ENCODE measurements at places on chromosomes 4 and X. TPM values are rescaled to one million over a fixed set of nuclear protein-coding genes. Genes with fewer than 3 reads are reported as not detected.
A peak's percentile ranks its signal among the peaks of the same experiment; 100 is the strongest.

- DNase-seq, result no peak
Measured at GRCh38 chr4:30828264-30828926, 108.2 kb downstream of the PCDH7 start.

GRCh38 chr4:176383273-176384077, 63.7 kb downstream of the SPCS3 start:
- no peak for DNase-seq

DNA sequence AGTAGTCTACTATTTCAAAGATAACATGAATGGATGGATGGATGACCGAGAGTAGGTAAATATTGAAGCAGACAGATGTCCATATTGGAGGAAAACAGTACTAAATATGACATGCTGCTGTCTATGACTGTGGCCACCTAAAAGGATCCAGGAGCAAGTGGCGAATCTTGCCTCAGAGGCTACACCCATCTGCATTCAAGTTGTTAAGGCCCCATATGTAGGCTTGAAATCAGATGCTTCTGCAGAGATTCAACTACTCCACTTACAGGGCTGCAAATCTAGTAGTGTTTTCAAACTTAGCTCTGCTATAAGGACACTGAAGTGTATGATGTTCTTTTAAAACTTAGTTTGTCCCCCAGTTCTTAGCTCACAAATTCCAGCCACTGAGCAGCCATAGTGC, 28.9 kb downstream of the SEPSECS start:
- DNase-seq, result no peak

DNA sequence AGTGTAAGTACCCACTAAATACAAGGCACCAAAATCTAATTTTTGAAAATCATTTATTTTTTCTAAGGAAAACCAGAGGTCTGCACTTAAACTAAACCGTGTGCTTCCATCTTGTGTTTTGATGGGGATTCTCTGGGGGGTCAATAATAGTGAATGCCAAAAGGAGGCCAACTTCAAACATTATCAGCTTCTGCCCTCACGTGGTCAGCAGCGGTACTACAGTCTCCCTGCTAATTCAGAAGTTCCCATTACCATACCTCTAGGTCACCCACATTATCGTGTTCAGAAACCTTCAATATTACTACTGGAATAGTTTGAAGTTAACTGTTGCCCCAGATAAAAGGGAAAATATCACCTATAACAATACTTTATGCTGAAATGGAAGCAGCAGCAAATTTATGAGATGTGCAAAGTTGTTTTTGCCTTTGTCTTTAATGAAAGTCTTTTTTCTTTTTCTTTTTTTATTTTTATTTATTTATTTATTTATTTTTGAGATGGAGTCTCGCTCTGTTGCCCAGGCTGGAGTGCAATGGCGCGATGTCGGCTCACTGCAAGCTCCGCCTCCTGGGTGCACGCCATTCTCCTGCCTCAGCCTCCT, 17.3 kb downstream of the CTPS2 start:
- peak; percentile 54 for DNase-seq

GRCh38 chr4:119233750-119234149, 21.2 kb downstream of the USP53 start:
- DNase-seq, result peak; percentile 38

- DNase-seq, result peak; percentile 33
Measured at GRCh38 chr4:185211035-185211434, 1.6 kb downstream of the SNX25 start.

GRCh38 chr4:168646001-168646768, 149.3 kb downstream of the PALLD start:
- DNase-seq, result no peak

- DNase-seq, result no peak
Measured at GRCh38 chr4:133668061-133668851, 519.2 kb downstream of the PCDH10 start.

DNA sequence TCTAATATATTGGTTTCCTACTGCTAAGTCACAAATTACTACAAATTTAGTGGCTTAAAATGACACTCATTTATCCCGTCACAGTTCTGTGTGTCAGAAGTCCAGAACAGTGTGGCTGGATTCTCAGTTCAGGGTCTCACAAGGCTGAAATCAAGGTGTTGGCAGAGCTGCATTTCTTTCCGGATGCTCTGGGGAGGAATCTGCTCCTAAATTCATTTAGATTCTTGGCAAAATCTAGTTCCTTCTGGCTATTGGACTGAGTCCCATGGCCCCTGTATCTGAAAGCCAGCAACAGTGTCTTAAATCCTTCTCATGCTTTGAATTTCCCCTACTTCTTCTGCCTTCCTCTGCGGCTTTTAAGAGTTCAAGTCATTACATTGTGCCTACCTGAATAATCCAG, 103.1 kb upstream of the BMP3 start:
- DNase-seq, result no peak

DNA sequence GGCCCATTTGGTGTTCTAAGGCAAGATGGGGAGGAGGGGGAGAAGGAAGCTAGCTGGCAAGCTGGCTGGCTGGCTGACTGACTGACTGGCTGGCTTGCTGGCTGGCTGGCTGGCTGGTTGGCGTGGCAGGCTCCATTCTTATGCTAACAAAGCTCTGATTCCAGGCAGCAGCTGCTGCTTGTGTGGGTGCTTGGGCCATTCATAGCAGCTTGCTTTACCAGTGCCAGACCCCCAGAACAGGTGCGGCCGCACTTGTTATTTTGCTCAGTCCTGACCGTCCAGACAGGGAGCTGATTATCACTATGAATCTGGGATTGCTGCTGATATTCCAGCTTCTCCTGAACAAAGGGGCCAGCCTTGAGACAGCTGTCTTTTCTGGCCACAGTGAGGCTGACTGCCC, 131.2 kb upstream of the PAK3 start:
- no peak for DNase-seq

DNA sequence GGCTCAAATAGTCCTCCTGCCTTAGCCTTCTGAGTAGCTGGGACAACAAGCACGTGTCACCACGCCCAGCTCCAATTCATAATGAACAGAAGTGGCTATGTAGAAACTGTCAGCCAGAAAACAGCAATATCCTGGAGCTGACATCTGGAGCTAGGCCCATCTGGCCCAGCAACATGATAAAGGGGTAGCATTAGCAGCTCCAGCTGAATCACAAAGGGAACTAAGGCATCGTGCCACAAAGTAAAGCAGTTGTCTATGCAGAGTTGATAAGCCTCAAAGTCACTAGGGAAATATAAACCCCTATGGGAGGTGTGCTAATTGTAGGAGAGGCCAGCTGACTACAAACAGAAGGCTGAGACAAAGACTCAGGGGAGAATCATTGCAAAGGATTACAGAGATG, 270.5 kb upstream of the GPC4 start:
- DNase-seq, result no peak

- DNase-seq, result no peak
Measured at GRCh38 chr4:15040916-15041463, 38.7 kb downstream of the CPEB2 start.

GRCh38 chrX:38841750-38842149, 40.5 kb downstream of the MID1IP1 start:
- no peak for DNase-seq

GRCh38 chrX:29067351-29067750, 480.1 kb downstream of the IL1RAPL1 start:
- no peak for DNase-seq

DNA sequence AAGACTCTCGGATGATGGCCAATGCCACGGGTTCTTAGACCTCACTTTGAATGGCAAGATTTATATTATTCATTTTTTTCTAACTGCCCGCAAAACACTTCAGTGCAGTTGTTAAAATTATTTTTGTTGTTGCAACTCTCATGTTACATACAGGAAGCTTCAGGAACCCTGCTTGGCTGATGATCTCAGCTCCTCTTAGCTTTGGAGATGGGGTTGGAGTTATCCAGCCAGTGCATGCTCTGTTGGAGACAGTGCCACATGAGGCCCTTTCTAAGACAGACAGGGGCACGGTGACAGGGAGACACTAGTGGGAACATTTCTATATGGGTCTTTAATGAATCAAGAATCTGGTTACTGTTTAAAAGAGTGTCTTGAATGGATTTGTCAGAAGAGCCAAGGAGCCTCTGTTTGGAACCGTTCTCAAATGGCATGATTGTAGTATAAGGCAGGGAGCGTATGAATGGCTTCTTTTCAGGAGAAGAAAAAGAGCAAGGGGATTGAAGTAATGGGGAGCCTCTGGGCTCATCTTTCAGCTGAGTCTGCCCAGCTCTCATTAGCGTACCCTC, 61.9 kb upstream of the ENPP6 start:
- no peak for DNase-seq

DNA sequence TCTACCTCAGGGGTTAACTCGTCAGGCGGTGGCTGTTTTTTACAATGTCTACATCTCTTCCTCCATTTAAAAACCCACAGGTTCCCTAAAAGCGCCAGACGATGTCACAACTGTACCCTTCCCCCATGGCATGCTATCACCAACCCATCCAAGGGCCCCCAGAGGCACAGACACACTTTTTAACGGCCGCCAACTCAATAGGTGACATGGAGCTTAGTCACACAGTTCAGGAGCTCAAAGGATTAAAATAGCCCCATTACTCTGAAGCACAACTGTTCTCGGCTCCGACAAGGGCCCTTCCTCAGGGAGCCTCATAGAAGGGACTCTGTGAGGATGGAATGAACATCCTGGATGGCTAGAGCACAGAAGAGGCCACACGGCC, 12.4 kb downstream of the SH3KBP1 start:
- DNase-seq, result no peak

DNA sequence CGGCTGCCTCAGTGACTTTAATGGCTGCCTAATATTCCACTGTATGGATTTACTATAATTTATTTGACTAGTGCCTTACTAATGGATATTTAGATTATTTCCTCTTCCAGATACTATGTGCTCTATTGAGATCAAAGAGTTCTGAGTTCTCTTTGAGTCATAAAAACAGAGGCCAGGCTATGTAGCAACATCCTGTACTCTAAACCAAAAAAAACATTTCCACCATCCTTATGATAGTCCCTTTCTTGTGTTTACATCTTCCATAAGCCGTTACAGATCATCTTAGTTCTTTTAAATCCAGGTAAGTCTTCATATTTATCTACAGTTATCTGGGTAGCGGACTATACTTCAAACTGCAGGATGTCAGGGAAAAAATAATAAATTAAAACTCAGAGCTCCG, 56.6 kb upstream of the TMEM184C start:
- DNase-seq, result no peak

DNA sequence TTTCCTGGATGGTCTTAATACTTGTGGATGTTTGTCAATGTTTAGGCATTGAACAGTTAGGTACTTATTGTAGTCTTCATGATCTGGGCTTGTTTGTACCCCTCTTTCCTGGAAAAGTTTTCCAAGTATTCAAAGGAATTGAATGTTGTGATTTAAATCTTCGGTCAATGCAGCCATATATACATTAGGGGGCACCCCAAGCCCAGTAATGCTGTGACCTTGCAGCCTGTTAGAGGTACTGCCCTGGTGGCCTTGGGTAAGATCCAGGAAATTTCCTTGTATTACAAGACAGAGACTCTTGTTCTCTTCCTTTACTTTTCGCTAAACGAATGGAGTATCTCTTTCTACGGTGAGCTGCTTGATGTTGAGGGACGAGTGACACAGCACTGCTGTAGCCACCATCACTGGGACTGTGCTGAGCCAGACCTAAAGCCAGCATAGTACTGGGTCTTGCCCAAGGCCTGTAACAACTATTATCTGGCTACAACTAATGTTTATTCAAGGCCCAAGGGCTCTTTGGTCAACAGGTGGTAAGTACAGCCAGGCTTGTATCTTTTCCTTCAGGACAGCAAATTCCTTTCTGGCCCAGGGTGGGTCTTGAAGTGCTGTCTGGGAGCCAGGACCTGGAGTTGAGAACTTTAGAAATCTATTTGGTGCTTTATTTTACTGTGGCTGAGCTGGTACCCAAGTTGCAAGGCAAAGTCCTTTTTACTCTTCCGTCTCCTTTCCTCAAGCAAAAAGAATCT, 118.3 kb upstream of the ATOH1 start:
- no peak for DNase-seq

- DNase-seq, result no peak
Measured at GRCh38 chr4:145048817-145049216, 49.2 kb downstream of the ANAPC10 start.

DNA sequence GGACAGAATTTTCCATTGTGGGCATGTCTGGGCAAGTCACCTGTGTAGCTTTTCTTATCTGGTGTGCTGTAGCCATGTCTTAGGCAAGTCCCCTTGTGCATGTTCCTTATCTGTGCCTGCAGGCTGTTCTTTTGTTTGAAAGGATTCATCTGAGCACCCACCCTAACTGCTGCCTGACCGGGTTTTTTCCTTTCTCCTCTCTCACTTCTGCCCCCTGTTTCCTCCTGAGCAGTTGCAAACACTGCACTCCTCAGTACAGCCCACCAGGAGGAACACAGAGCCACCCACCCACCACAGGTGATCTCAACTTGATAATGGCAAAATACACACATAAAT, 29.2 kb upstream of the IL9R start:
- DNase-seq, result no peak

DNA sequence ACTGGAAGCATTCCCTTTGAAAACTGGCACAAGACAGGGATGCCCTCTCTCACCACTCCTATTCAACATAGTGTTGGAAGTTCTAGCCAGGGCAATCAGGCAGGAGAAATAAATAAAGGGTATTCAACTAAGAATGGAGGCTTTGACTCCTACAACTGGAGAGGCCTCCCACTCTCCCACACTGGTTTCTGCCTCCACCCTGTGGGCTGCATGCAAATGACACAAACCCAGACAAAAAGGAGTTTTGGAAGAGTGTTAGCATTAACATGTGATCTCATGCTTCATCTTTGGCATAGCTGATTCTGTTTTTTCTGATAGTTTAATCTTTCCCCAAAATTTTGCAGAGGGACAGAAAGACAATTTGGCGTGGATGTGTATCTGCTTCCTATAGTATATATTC, 80.8 kb upstream of the IQCM start:
- no peak for DNase-seq

Gene USO1
- total RNA-seq, result 54.6 TPM

Gene ADRA2C
- 0.21 TPM for total RNA-seq

Gene CHRDL1
- total RNA-seq, result not detected

Gene PF4V1
- not detected for total RNA-seq

Gene SUPT20HL2
- not detected for total RNA-seq

Gene HNRNPDL
- 425 TPM for total RNA-seq

Gene RTL3
- total RNA-seq, result not detected

Gene PDE6B
- total RNA-seq, result not detected

Gene ZNF280C
- 12.5 TPM for total RNA-seq

Gene PDLIM3
- not detected for total RNA-seq

Measured in OCI-LY7 (cell line).